ELF-1 (cell line): ENCODE measurements at places on chromosomes 5 and 9.

DNA sequence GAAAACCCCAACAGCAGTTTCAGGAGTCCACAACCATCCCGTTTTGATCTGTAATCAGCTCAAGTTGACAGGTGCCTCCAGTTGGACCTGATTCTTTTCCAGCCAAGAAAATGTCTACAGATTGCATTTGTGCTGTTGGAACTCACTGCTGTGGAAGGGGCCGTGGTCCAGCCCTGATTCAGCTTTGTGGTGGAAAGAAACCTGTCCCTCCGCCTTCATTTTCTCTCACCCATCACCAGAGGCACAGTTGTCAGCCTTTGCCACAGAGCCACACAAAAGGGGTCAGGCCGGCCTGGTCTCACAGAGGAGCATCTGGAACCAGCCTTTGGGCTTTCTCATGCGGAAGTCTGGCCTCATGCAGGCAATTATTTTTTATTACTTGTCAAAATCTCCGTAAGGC lies 483.6 kb downstream of the GADD45G start:
- no peak for DNase-seq

GRCh38 chr5:57600321-57600720 lies 117.7 kb upstream of the ACTBL2 start:
- DNase-seq, result no peak

DNA sequence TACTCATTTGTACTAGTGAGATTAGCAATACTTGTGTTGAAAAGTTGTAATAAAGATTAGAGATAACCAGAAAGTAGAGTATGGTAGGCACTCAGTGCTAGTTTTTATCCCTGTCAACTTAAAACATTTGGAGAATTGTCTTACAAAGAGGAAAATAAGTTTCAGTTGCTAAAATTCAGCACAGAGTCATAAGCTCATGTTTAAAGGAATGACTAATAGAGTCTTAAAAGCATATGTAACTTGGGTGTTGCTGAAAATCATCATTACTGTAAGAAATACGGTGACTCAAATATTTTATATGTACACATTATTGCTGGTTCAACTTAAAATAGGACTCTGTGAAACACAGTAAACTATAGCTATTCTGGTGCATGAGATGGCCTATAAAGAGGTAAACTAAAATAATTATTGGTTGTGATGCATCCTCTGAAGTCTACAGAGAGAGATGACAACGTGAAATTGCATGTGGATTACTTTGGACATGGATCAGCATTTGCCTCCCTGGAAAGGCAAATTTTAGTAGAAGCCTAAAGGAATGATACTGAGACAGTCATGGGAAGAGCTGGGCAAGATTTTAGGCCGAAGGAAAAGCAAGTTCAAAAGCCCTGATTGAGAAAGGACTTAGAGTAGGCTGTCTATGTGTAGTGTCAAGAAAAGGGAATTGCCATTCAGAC lies 34.6 kb downstream of the SGCD start:
- no peak for DNase-seq

GRCh38 chr9:133779081-133779480 lies 40.9 kb upstream of the SARDH start:
- DNase-seq, result no peak

- no peak for DNase-seq
These were observed 164.2 kb downstream of the PDE4D start for GRCh38 chr5:59729357-59729756.

DNA sequence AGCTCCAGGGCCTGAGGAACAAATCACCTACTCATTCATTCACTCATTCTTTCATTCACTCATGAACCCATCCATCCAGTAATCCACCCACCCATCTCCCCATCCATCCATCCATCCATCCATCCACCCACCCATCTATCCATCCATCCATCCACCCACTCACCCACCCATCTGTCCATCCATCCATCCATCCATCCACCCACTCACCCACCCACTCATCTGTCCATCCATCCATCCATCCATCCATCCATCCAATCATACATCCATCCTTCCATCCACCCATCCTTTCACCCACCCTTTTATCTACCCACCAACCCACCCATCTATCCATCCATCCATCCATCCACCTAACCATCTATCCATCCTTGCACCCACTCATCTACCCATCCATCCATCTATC lies 35.5 kb upstream of the SLC6A19 start:
- DNase-seq, result no peak

- peak; percentile 77 for DNase-seq
These were observed 6.9 kb upstream of the GSN start for GRCh38 chr9:121261107-121261460.

DNA sequence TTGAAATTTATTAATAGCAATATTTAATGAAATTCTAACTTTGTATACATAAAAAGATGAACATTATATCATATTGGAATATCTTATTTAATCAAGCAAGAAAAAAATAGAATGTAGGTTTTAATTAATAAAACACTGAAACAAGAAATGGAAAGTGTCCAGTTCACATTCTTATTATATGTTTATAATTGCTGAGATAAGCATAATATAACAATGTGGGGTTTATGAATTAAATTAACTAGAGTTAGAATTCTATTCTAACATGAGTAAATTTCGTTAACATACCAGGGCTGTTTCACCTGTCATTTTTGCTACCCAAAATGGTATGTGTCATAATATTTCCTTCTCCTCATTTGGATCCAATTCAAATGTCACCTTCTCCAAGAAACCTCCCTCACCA lies 12.3 kb downstream of the CDH9 start:
- DNase-seq, result no peak

DNA sequence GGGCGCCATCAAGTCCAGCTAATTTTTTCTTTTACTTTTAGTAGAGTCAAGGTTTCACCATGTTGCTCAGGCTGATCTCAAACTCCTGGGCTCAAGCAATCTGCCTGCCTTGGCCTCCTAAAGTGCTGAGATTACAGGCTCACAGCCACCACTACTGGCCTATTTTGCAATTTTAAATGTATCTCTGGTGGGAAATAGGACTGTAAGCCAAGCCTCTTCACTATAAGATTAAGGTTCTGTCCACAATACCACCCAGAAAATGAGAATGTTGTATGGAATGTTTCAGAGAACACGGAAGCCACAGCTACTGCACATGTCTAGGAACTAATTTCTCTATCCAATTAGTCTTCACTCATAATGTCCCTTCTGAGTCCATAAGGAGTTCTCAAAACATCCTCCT lies 607.3 kb downstream of the PRELID2 start:
- no peak for DNase-seq
